ENCODE measurements at places on chromosomes 3 and 15.

DNA sequence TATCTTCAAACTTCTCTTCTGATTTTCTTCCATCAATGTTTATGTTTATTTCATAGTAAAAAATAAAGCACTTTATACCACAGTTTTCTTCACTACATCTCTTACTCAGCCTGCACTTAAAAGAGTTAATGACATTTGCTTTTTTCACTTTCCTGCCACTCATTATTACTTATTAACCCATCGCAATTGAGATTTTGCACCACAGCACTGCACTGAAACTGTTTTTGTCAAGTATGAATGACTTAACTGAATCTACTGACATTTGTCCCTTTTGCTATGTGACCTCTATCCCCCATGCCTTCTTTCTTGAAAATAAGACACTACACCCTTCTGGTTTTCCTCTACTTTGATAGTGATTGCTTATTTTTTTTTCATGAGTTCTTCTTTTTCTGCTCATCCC lies 739.7 kb upstream of the DPPA4 start:
- no peak for DNase-seq

- no peak for DNase-seq
Measured at GRCh38 chr3:15428539-15428938, 1.1 kb downstream of the EAF1 start.

GRCh38 chr15:34804113-34804512 lies 8.8 kb upstream of the ACTC1 start:
- no peak for DNase-seq

DNA sequence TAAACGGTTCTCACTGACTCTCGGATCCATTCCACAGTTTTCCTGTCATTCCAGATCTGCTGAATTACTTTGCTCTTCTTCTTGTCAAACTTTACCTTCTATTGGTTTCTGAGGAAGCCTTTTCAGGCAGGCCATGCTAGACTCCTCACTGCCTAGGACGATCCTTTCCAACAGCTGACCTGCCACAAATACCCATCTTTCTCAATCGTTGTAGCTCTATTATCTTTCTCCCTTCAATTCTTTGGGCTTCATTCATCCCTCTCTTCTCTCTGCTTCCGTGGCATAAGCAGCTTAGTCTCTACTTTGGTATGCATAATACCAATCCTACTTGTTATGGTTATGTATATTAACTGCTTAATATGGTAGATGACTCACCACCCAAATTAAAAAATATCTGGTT lies 421.8 kb downstream of the NLGN1 start:
- no peak for DNase-seq

- no peak for DNase-seq
Measured at GRCh38 chr3:130979117-130979516, 47.5 kb downstream of the ASTE1 start.

- DNase-seq, result no peak
Measured at GRCh38 chr15:78634210-78635145, 6.5 kb downstream of the CHRNB4 start.

DNA sequence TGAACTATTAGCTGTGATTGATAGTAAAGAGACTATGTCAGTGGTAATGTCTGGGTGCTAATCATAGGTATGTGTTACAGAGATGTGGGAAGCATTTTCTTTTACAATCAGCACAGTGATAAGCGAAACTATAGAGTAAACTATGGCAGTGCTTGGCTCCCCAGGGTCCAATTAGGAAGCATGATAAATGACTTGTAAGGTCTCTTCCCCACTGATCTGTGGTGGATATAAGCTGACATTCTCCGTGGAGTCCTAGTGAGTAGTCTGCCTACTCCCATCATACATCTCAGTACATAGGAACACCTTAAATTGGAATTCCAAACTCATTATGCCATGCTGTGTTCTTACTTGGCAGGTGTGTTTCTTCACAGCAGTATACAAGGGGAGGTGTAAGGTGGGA lies 204.2 kb downstream of the GAP43 start:
- DNase-seq, result no peak

DNA sequence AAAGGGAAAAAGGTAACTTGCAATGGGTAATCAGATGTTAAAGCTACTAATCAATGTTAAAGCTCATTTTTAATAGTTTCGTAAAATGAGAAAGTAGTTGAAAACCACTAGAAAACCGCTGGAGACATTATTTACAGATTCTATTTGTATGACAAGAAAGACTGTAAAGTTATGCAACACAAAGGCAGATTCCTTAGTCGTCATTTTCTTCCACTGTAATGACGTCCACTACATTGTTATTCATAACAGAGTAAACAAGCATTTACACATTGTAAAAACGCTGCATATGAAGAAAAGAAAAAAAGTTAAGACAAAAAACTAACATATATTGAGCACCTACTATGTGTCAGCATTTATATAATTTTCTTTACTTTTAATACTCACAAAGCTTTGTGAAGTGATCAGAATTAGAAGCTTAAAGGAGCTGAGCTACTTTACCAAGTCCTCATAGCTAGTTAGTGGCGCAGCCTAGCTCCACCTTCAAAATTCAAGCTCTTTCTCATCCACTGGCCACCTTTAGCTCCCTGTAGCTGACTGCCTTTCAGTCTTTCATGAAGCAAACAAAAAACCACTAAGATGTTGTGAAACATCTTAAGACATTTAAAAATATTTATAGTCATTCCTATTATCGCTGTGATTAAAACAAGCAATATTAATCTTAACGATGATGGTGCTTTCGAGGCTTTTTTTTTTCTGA lies 100.1 kb upstream of the CDIN1 start:
- no peak for DNase-seq

DNA sequence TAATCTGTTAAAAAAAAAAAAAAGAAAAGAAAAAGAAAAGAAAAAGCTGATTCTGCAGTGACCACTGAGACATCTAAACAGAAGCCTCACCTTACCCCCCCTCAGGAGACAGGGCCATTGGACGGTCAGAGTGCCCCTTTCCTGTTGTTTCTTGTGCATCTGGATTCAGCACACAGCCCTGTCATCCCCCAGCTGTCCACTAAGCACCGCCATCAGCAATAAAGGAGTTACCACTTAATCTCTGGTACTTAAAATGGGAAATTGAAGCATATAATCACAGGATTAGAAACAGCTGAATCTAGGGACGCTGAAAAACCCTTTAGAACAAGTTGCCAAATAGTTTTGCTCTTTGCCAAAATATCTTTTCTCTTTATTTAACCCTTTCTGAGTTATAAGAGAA lies 62.5 kb downstream of the TRIM69 start:
- DNase-seq, result no peak

- DNase-seq, result peak; percentile 47
Measured at GRCh38 chr3:46496746-46497555, 825 bp upstream of the RTP3 start.

GRCh38 chr15:78676424-78677110 lies 35.6 kb upstream of the CHRNB4 start:
- no peak for DNase-seq

- DNase-seq, result no peak
Measured at GRCh38 chr3:129195731-129196256, 12.1 kb upstream of the CNBP start.
